ENCODE measurements at places on chromosomes 13 and 19.

DNA sequence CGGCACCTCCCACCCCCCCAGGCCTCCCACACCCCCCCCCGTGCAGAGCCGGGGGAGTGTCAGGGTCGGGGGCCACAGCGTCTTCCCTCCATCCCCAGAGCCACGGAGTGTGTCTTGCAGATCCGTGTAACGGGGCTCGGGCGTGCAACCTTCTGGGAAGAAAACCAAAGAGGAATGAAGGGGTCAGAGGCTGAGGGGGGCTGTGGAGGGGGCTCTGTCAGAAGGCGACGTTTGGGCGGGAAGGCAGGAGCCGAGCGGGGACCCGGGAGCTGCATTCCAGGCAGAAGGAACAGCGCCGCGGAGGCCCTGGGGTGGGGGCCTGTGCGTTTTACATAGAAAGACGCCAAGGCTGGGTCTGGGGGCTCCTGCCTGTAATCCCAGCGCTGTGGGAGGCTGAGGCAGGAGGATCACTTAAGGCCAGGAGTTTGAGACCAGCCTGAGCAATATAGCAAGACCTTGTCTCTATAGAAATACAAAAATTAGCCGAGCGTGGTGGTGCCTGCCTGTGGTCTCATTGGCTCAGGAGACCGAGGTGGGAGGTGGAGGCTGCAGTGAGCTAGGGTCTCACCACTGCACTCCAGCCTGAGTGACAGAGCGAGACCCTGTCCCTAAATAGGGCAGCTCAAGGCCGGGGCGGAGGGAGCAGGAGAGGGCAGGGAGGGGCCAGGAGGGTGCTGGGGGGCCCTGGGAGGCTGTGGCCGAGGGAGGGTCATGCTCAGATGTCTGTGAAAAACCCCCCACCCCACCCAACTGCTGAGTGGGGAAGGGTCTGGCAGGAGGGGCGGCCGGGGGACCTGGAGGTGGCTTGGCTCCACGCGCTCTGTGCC, 27.8 kb downstream of the ARID3A start:
- no peak for DNase-seq

DNA sequence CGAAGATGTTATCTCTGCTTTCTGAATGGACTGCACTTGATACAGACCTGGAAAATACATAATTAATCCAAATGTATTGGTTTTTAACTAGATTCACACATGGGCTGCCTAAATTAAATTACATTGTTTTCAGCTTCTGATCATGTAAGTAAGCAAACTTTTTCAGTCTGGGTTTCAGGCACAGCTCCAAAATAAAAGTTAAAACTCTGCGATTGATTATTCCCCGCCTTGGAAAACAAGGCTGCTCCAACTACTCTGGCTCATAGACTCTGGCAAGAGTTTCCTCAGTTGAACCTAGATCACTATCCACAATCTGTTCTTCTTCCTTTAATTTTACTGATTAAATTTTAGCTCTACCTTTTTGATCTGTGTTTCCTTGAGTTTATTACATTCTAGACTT, 526.0 kb upstream of the SPRY2 start:
- no peak for DNase-seq

- DNase-seq: peak; percentile 90
Measured at GRCh38 chr19:47436712-47437401, 17.5 kb upstream of the MEIS3 start.

GRCh38 chr13:109166804-109167203, 537.4 kb downstream of the MYO16 start:
- no peak for DNase-seq

GRCh38 chr19:51884713-51885112, 3.0 kb downstream of the ZNF577 start:
- DNase-seq: no peak

- DNase-seq: peak; percentile 66
Measured at GRCh38 chr19:38059897-38060296, 152.9 kb downstream of the SIPA1L3 start.

- no peak for DNase-seq
Measured at GRCh38 chr13:110045202-110045601, 258.8 kb upstream of the IRS2 start.

- DNase-seq: no peak
Measured at GRCh38 chr13:45825387-45825650, 26.2 kb downstream of the SIAH3 start.

- DNase-seq: peak; percentile 60
Measured at GRCh38 chr13:94464771-94465170, 14.7 kb downstream of the DCT start.

GRCh38 chr19:9914001-9914314, 22.4 kb downstream of the OLFM2 start:
- no peak for DNase-seq

DNA sequence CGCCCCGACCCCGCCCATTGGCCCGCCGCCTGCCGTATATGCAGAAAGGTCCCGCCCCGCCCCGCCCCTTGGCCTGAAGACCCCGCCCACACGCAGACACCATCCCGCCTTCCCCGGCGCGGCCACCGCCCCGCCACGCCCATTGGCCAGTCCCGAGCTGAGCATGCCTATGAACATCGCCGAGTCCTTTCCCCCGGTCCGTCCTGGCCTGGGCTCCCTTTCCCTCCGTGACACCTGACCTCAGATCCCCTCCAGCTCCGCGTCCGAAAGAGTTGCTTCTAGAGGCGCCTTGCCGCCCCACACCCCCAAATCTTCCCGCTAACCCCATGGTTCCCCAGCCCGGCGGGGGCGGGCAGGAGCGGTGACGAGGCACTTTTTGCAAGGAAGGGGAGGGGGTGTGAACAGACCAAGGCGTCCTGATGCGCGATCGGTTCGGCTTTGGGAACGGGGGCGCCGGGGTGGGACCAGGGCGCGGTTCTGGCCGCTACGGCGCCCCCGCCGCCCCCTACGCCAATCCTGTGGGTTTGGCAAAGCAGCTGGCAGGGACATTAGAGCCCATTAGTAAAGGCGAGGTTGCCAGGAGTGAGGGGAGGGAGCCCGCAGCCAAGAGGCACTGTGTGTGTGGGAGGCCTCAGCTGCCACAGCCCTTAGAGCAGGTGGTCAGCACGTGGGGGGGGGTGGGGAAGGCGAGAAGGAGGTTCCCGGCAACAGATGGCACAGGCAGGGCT, 406 bp upstream of the NUMBL start:
- DNase-seq: peak; percentile 93

- DNase-seq: no peak
Measured at GRCh38 chr19:32498648-32499200, 82.3 kb upstream of the PDCD5 start.

- peak; percentile 40 for DNase-seq
Measured at GRCh38 chr19:3976495-3977241, 5.8 kb upstream of the DAPK3 start.

DNA sequence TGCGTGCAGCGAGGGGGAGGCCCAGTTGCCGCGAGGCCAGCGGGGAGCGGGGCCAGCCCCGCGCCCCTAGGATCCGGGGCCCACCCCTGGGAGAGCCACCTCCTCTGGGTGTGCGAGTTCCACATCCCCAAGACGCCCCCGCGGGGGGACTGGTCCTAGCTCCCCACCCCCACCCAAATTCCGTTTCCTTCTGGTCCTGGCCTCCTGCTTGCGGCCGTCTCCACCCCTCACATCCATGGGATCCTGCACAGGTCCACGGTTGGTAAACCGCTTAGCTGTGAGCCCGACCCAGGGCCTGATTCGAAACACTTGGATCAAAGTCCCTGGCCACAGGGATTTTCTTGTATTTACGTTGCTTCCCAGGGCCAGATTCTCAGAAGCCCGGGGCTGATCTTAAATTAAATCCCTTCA, 324 bp upstream of the FBXO17 start:
- DNase-seq: no peak

DNA sequence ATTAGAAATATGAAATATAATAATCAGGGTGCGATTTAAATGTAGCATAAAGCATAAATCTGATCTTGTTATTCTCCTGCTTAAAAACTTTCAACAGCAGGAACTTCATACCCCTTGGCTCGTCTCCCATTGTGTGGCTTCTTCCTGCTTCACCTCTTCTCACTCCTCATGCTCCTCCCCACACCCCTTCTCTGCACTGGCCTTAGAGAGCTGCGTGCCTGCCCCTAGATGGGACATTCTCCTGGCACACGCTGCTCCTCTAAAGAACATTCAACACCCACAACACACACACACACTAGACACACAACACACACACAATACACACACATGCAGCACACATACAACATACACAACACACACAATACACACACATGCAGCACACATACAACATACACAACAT, 104.6 kb upstream of the RAP2A start:
- DNase-seq: no peak

DNA sequence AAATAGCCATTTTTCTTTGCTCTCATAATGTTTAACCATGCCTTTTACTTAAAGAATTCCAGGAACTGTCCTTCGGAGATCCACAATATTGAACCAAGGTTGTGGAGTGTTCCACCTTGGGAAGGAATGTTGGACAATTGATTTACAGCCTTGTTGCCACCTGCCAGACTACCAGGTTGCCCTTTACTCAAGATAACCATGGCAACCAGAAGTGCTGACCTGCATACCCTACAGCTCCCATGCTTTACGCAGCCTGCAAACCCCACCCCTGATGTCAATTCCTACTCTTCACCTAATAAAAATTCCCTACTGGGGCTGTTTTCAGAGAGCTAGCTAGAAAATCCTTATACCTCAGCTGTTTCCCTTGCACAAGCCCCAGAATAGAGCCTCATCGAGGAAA, 151.0 kb upstream of the RXFP2 start:
- no peak for DNase-seq

- DNase-seq: no peak
Measured at GRCh38 chr13:90806892-90807291, 540.6 kb upstream of the MIR17HG start.

- DNase-seq: no peak
Measured at GRCh38 chr13:80448725-80449124, 107.8 kb upstream of the SPRY2 start.

DNA sequence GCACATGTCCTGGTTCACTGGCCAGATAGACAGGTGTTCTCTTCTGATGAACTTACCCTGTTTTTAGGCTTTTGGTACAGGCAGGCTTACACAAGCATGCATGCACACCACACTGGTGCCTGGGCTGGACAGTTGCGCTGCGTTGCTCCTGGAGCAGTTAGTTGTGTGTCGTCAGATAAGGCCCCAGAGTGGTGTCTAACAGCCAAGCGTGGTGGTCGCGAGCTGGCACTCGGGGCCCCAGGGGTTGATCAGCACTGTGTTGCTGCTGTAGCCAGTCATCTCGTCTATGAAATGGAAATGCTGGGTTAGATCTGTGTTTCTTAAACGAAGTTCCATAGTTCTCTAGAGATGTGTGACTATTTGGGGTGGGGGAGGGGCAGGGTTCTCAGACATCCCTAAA, 24.6 kb upstream of the TEX29 start:
- no peak for DNase-seq

DNA sequence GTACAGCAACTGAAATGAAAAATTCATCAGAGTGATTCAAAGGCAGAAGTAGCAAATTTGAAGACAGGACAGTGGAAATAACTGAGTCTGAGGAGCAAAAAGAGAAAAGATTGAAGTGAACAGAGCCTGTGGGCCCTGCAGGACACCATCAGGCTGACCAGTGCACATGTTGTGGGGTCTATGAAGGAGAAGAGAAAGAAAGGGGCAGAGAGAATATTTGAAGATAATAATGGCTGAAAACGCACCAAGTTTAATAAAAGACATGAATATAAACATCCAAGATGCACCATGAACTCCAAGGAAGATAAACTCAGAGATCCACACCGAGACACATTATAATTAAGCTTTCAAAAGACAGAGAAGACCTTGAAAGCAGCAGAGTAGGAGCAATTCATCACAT, 15.4 kb downstream of the ATP4B start:
- no peak for DNase-seq

DNA sequence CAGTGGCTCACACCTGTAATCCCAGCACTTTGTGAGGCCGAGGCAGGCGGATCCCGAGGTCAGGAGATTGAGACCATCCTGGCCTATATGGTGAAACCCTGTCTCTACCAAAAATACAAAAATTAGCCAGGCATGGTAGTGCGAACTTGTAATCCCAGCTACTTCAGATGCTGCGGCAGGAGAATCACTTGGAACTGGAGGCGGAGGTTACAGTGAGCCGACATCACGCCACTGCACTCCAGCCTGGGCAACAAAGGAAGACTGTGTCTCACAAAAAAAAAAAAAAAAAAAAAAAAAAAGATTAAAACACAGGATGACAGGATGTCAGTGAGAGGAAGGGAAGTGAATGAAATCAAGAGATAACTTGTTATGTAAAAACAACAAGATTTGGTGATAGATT, 1158.5 kb downstream of the PCDH9 start:
- no peak for DNase-seq

DNA sequence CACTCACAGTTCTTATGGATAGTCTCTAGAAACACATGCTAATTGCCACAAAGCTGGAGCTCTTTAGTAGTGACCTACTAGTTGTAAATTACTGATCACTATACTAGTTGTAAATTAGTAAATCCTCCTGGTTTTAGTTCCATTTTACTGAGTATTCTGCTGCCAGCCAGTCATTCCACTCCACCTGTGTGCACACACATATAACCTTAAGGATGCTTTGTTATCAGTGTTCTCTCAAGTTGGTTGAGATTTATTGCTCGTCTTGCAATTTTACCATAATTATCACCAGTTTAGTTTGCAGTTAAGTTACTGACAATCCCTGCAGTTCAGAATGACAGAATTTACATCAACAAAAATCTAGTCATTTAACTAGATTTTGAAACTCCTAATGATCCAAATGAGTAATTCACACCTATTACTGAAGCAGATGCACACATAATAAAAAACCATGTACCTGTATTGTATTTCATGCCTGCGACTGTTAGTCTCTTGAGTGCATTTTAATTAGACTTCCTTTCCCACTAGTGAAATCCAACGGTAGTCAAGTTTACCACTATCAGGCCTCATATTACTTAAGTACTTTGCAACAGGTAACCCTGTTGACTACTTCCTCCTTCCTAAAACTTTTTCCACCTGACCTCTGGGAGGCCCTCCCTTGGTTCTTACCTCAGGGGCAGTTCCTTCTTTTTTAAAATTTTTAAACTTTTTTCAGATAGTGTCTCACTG, 7.6 kb downstream of the TPT1 start:
- no peak for DNase-seq

GRCh38 chr19:18939922-18940768, 872 bp downstream of the HOMER3 start:
- DNase-seq: no peak

DNA sequence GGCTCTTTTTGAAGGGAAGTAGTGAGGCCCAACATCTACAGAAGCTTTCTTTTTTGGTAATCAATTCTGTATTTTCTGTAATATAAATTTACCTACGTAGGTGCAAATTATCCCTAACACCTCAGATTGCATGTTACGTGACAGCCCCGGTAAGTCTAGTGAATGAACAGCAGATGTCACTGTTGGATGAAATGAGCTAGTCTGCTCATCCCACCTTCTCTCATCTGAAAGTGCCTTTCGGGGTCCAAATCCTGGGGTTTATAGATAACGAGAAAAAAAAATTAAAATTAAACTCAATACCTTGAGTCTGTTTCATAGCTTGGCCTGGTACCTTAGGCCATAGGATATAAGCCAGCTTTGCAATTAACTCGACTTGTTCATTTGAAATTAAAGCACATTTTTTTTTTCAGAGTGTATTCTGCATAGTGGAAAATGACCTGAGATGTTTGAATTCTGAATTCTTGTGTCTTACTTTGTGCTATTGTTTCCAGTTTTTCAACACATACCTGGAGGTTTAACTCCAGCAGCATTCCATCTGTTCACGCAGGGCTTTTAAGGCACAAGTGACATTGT, 548.2 kb downstream of the GPC5 start:
- no peak for DNase-seq

- no peak for DNase-seq
Measured at GRCh38 chr13:42298392-42298791, 26.4 kb downstream of the AKAP11 start.

GRCh38 chr13:42707048-42707447, 74.3 kb upstream of the FAM216B start:
- no peak for DNase-seq

- DNase-seq: no peak
Measured at GRCh38 chr19:710767-711166, 2.0 kb downstream of the PALM start.
